ENCODE measurements at places on chromosomes 11 and 22. TPM values are rescaled to one million over a fixed set of nuclear protein-coding genes. Genes with fewer than 3 reads are reported as not detected.
A peak's percentile ranks its signal among the peaks of the same experiment; 100 is the strongest.

DNA sequence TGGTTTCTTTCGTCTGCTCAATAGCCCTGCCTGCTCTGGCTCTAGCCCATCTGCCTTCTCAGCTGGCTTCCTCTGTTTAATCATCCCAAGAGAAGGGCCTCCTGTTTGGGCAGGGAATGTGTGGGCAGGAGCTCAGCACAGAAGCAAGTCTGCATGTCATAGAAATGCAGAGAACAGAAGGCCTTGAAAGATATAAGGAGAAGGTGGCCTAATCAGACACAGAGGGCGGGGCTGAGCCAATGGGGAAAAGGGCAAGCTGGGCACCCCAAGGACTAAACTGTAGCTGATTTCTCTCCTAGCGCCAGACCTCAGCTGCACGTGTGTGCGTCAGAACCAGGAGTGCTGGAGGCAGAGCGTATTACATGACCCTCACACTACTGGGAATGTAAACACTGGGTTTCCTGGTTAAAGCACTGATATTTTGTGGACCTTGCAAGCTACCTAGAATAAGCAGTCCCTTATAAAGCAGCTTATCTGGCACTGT lies 7.6 kb upstream of the CCKBR start:
- no peaks in the 10 kb centered on the region for H3K36me3 ChIP-seq
- H3K27me3 ChIP-seq: peaks cover 6% of the 10 kb centered on the region
- no peak overlapping the region for H3K4me3 ChIP-seq

Gene TRIM49
- total RNA-seq: not detected

DNA sequence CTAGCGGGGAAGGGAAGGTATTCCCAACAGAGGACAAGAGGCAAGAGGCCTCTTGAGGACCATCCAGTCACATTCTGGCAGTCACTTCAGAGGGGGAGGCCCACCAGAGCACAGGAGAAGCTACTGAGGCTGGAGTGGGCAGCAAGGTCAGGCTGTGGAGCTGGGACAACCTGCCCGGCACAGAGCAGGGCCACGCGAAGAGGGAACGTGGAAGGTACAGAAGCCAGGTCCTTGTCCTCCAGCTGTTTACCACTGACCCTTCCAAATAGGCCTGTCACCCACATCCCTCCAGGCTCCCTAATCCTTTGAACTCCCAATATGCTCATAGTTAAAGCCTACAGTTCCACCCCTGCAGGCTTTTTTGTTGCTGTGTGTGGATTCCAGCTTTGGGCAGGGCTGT lies 76.9 kb downstream of the IGLL1 start:
- H3K4me3 ChIP-seq: no peak overlapping the region
- H3K36me3 ChIP-seq: no peaks in the 10 kb centered on the region
- DNase-seq: peak; percentile 2
- H3K4me1 ChIP-seq: peaks cover 16% of the 10 kb centered on the region
- no peaks in the 10 kb centered on the region for H3K27me3 ChIP-seq

DNA sequence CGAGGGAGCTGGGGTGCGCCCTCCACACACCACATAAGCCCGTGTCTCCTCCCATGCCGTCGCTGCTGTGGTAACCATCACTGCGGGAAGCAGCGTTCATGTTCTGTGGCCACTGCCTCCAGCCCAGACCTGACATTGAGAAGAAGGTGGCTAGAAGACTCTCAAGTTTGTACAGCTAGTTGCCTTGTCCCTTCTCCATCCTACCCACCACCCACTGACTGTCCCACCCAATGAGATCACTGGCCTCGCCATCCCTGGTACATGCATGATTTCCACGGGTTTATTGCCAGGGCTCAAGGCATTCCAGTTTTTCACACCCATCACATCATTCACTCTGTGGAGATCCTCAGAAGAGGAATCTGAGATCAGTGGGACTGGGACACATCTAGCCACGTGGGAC lies 33.0 kb downstream of the AHNAK start:
- no peak for DNase-seq
- H3K36me3 ChIP-seq: no peaks in the 10 kb centered on the region
- H3K27ac ChIP-seq: no peak overlapping the region
- no peaks in the 10 kb centered on the region for H3K27me3 ChIP-seq

Gene SPA17
- total RNA-seq: 7.2 TPM

Gene CCDC81
- total RNA-seq: 0.33 TPM

DNA sequence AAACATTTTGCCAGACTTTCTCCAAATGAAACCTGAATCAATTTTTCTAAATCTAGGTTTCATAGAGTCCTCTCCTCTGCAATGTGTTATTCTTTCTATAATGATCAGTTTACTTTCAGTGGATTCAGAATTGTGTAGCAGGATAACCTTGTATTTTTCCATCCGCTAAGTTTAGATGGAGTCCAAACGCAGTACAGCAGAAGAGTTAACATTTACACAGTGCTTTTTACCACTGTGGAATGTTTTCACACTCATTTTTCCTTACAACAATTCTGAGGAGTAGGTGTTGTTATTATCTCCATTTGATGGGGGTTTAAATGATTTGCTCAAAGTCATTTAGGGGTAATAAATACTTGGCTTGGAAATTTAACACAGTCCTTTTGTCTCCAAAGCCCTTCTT lies 9.6 kb downstream of the RAG1 start:
- no peak overlapping the region for H3K27ac ChIP-seq
- no peaks in the 10 kb centered on the region for H3K36me3 ChIP-seq
- H3K4me1 ChIP-seq: no peaks in the 10 kb centered on the region
- H3K4me3 ChIP-seq: no peak overlapping the region
- no peaks in the 10 kb centered on the region for H3K27me3 ChIP-seq

DNA sequence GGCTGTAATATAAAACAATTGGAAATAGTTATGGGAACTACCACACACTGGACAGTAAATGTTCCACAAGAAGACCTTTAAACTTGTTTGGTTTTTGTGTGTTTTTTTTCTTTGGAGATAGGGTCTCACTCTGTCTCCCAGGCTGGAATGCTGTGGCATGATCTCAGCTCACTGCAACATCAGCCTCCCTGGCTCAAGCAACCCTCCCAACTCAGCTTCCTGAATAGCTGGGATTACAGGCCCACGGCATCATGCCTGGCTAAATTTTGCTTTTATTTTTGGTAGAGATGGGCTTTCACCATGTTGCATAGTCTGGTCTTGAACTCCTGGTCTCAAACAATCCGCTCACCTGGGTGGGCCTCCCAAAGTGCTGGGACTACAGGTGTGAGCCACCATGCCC lies 121.0 kb downstream of the MPPED2 start:
- H3K27ac ChIP-seq: no peak overlapping the region
- no peak overlapping the region for H3K4me3 ChIP-seq
- H3K36me3 ChIP-seq: no peaks in the 10 kb centered on the region
- peaks cover 6% of the 10 kb centered on the region for H3K4me1 ChIP-seq

Gene POTEH
- total RNA-seq: not detected

Gene VPS37C
- total RNA-seq: 12.2 TPM

DNA sequence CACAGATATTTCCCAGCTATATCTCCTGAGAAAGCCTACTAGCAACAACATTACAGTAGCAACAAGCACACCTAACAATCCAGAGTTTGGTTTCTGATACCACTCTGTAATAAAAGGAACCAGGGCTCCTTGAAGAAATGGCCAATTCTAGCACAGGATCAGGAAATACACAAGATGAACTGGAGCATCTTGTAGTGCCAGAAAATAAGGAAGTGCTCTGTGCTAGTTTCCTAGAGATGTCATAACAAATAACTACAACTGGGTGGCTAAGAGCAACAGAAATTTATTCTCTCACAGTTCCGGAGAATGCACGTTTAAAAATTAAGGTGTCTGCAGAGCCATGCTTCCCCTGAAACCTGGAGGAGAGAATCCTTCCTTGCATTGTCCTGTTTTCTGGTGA lies 217.8 kb downstream of the KIRREL3 start:
- no peaks in the 10 kb centered on the region for H3K4me1 ChIP-seq
- no peaks in the 10 kb centered on the region for H3K36me3 ChIP-seq
- no peak overlapping the region for H3K4me3 ChIP-seq
- no peak for DNase-seq
- peaks cover 48% of the 10 kb centered on the region for H3K27me3 ChIP-seq

GRCh38 chr11:70067591-70068341 lies 10.4 kb upstream of the ANO1 start:
- peak overlapping the region; percentile 16 for H3K27ac ChIP-seq
- peak; percentile 45 for DNase-seq
- no peak overlapping the region for H3K4me3 ChIP-seq

Gene FDXACB1
- 2.3 TPM for total RNA-seq

Gene P2RY6
- 2.9 TPM for total RNA-seq

DNA sequence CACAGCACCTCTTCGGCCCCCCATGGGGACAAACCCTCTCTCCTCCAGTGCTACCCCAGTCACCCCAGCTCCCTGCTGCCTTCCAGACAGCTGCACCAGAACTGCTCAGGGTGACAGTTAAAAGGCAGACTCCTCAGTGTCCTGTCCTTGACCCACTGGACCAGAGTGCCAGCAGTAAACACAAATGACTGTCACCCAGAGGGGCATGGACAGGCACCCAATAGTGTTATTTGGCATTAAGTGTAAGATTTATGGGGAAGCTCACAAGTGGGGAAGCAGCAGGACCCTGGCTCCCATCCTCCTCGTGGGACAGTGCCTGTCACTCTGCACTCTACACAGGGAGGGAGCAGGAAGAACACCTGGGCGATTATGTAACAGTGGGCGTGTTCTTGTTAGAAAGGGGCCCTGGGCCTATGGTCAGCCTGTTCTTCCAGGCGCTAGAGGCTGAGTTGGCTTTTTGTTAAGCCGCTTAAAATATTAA lies 5.0 kb downstream of the RPS19BP1 start:
- no peak overlapping the region for H3K4me3 ChIP-seq
- peak; percentile 81 for DNase-seq
- H3K27me3 ChIP-seq: no peaks in the 10 kb centered on the region
- peaks cover 3% of the 10 kb centered on the region for H3K36me3 ChIP-seq
- H3K4me1 ChIP-seq: peaks cover 41% of the 10 kb centered on the region

GRCh38 chr22:31604746-31605705 lies 57.0 kb downstream of the PISD start:
- no peak overlapping the region for H3K4me3 ChIP-seq
- no peak for DNase-seq
- no peaks in the 10 kb centered on the region for H3K27me3 ChIP-seq
- no peaks in the 10 kb centered on the region for H3K36me3 ChIP-seq

Gene GAB4
- total RNA-seq: not detected

Gene CEND1
- not detected for total RNA-seq

DNA sequence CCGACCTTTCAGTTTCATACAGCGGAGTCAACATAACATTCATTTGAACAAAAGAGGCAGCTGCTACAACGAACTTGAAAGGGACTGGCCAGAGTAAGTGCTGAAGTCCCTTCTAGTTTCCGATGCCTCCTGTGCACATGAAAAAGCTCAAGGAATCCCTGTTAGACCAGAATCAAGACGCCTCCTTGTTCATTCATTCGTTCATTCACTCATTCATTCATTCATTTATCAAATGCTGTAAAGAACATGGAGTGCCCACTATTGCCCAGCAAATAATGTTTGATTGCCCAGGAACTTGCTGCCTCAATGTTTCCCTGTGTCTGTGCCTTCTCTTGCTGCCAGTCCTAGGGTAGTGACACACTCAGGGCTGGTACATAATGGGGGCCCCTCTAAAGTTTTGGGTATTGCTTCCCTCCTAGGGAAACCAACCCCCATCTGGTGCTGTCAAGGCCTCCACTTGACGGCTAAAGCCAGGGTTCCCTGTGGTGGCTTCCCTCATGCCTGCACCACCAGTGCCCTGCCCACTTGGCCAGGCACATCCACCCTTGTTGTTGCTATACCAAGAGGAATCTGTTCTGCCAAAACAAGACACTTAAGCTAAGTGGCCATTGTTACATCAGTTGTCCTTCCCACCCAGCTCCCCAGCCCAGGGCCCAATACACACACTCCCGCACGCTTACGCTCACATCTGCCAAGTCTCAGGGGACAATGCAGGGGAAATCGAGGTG lies 3.8 kb downstream of the TMPRSS13 start:
- H3K27me3 ChIP-seq: no peaks in the 10 kb centered on the region
- H3K4me3 ChIP-seq: no peak overlapping the region
- no peaks in the 10 kb centered on the region for H3K36me3 ChIP-seq
- H3K4me1 ChIP-seq: peaks cover 7% of the 10 kb centered on the region
- H3K27ac ChIP-seq: no peak overlapping the region
- no peak for DNase-seq

Gene RFPL2
- 0.48 TPM for total RNA-seq

- H3K4me1 ChIP-seq: no peaks in the 10 kb centered on the region
- DNase-seq: peak; percentile 53
- no peaks in the 10 kb centered on the region for H3K36me3 ChIP-seq
- no peaks in the 10 kb centered on the region for H3K27me3 ChIP-seq
Observed at GRCh38 chr11:18540207-18541009, 13.7 kb upstream of the TSG101 start.

- DNase-seq: no peak
- no peaks in the 10 kb centered on the region for H3K27me3 ChIP-seq
- no peaks in the 10 kb centered on the region for H3K36me3 ChIP-seq
- H3K4me1 ChIP-seq: peaks cover 9% of the 10 kb centered on the region
- no peak overlapping the region for H3K4me3 ChIP-seq
Observed at GRCh38 chr22:27772081-27772983, 29.2 kb downstream of the MN1 start.

DNA sequence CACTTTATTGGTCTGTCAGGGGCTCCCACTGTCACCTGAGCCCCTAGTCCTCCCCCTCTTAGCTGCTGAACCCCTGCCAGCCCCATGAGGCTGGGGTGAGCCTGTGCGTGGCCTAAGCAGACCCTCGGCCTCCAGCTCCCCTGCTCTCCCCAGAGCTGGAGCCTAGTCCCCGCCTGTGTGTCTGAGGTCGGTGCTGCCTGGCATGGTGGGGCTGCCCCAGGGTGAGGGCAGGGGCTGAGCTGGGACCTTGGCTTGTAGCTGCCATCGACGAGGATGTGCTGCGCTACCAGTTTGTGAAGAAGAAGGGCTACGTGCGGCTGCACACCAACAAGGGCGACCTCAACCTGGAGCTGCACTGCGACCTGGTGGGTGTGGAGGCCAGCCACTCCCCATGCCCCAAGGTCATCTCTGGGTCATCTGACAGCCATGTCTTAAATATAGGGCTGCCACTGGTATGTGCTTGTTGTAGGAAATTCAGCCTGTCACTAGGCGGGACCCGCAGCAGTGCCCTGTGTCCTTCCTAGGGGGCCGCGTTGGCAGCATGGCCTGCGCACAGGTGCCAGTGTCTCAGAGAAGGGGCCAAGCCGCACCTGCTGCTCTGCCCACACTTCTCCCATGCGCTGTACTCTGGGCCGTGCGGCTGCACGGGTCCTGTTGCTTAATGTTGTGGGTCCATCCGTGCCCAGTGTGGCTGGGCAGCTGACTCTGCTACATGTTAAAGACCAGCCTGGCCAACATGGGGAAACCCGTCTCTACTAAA lies 21.0 kb downstream of the PPIL2 start:
- no peak for DNase-seq
- no peaks in the 10 kb centered on the region for H3K4me1 ChIP-seq
- no peaks in the 10 kb centered on the region for H3K27me3 ChIP-seq

- no peaks in the 10 kb centered on the region for H3K4me1 ChIP-seq
- H3K4me3 ChIP-seq: no peak overlapping the region
- DNase-seq: no peak
- H3K27ac ChIP-seq: no peak overlapping the region
- H3K36me3 ChIP-seq: no peaks in the 10 kb centered on the region
Observed at GRCh38 chr11:82183346-82183745, 550.3 kb downstream of the FAM181B start.

- H3K36me3 ChIP-seq: no peaks in the 10 kb centered on the region
- no peak for DNase-seq
- no peaks in the 10 kb centered on the region for H3K27me3 ChIP-seq
- no peak overlapping the region for H3K4me3 ChIP-seq
Observed at GRCh38 chr11:120903686-120904085, 120.2 kb upstream of the TBCEL start.

Gene KDM4E
- total RNA-seq: not detected
